ENCODE measurements at places on chromosomes 2 and 18.

DNA sequence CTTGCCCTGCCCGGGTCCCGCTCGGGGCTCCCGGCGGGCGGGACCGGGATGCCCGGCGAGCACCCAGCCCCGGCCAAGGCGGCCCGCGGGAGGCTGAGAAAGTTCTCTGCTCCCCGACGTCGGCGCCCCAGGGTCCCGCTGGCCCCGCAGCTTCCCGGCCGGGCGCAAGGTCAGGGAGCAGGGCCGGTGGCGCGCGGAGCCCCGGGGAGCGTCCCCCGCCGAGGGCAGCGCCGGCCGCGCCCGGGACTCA lies 331 bp downstream of the SERPINE2 start:
- DNase-seq: no peak

DNA sequence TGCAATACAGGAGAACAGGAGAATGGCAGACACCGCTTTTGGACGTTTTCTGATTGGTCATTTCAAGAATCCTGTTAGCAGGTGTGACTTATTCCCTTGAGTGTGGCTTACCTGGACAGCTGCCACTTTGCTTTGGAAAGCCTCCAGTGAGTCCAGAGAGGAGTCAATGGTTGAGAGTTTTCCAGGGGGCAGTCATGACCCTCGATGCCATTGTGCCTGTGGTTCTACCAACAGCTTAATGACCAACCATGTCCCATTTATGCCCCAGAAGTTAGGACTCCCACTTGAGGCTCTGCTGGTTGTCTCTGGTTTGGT lies 12.4 kb downstream of the IGFBP2 start:
- no peak for DNase-seq

GRCh38 chr18:78978349-78979055 lies 1.1 kb upstream of the SALL3 start:
- no peak for DNase-seq

DNA sequence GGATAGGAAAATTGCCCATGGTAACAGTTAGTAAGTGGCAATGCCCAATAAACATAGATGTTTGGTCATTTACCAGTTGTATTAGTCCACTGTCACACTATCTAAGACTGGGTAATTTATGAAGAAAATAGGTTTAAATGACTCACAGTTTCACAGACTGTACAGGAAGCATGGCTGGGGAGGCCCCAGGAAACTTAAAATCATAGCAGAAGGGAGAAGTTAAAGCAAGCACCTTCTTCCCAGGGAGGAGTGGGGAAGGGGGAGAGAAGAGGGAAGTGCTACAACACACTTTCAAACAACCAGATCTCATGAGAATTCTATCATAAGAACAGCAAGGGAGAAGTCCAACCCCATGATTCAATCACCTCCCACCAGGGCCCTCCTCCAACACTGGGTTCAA lies 23.4 kb downstream of the NR4A2 start:
- peak; percentile 3 for DNase-seq

DNA sequence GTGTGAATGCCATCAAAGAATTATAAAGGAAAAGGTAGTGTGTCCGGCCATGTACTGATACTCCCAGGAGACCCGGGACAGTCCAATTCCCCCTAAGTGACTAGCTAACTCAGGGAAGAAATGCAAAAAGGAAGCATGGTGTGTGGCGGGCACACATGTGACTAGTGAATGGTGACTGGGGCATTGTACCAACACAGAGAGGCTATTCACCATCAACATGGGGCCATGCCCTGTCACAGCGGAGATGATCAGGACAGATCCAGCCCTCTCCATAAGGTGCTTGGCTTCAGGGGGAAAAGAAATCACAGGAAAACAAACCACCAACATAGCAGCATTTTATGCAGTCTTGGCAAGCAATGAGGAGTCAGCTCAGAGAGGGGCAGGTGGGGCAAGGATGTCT lies 34.3 kb downstream of the FAM168B start:
- no peak for DNase-seq

DNA sequence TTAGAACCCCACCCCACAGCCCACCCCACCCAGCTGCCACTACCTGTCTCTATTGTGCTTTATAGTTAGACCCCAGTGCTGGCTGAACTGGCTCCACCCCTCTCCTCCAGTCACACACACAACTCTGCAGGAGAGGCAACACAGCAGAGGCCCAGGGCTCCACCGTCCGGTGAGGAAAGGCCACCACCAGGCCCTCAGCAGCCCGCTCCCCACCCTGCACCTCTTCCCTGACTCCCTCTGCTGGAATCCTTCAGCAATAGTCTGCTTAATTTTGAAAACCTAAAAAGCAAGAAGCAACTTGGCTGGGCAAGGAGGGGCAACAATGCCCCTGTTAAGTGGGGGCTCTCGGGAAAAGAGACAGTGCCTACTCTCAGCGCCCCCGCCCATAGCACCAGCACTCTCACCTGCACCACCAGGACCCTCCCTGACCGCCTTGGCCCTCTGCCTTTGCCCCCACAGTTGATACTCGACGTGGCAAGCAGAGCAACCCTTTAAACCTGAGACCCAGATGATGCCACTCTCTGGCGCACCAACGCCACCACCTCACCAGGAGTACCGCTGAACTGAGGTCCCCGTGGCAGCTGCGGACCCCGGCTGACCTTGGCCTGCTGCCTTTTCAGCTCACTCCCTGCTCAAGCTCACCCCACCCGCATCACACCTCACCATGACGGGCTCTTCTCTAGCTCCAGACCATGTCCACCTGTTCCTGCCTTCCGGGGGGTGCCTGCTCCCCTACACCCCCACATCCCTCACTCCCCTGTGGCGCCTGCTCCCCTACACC lies 45.7 kb downstream of the NDUFA10 start:
- no peak for DNase-seq

GRCh38 chr18:80033181-80034067 lies 810 bp upstream of the RBFA start:
- peak; percentile 3 for DNase-seq

DNA sequence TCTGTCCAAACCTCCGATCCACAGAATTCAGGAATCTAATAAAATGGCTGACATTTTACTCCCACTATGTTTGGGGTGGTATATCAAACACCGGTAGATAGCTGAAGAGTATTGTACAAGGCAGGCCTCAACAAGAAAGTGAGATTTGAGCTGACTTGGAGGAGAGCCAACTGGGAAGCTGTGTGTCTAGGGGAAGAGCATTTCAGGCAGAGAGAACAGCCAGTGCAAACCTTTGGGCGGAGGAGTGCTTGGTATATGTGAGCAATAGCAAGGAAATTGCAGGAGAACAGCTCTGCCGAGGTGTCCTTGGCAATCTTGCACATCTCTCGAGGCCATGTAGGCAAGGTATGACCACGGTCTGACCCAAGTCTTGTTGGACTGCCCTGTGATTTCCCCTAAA lies 1.8 kb upstream of the MERTK start:
- DNase-seq: no peak

DNA sequence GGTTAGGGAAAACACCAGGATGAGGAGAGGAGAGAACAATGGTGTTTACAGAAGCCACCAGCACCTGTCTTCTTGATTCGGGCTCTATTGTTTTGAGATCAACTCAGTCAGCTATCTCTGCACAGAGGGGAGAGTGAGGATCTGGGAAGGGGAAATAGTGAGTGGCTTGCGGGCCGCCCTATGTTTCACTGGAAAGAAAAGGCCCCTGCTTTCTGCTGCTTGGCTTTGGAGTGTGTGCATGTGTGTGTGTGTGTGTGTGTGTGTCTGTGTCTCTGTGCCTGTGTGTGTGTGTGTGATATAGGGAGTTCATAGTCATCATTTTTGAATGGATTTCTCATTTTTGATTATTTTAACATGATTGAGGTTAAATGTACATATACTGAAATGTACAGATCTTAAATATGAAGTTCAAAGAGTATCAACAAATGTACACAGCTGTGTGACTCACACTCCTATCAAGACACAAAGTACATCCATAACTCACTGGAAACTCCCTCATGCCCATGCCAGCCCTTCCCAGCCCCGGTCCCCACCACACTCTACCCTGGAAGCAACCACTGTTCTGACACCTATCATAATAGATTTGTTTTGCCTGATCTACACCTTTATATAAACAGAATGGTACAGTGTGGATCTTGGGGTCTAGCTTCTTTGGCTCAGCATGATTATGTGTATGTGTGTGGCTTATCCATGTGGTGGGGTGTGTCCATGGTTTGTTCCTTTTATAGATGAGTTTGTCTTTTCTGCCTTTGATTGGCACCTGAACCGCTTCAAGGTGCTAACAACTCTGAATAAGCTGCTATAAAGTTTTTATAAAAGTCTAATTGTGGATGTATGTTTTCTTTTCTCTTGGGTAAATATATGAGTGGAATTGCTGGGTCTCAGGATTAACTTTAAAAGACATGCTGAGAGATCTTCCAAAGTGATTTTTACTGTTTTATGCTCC lies 258.3 kb downstream of the SETBP1 start:
- DNase-seq: peak; percentile 6

GRCh38 chr2:239555571-239555905 lies 154.7 kb upstream of the HDAC4 start:
- DNase-seq: no peak

DNA sequence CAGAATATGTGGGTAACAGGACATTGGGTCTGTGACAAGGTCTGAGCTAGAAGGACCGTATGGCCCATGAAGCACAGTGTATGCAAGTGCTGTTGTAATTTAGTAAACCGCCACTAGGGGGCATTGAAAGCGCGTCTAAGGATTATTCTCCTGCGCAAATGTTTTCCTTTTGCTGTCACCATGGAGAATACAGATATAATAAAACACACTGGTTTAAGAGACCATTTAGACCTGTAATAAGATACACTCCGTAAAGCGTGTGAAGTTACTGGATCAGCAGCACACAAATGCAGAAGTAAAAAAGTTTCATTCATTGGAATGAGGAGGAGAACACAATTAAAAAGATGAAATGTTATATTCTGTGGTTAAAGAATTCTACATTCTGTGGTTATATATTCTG lies 272.4 kb downstream of the AGAP1 start:
- DNase-seq: peak; percentile 69

DNA sequence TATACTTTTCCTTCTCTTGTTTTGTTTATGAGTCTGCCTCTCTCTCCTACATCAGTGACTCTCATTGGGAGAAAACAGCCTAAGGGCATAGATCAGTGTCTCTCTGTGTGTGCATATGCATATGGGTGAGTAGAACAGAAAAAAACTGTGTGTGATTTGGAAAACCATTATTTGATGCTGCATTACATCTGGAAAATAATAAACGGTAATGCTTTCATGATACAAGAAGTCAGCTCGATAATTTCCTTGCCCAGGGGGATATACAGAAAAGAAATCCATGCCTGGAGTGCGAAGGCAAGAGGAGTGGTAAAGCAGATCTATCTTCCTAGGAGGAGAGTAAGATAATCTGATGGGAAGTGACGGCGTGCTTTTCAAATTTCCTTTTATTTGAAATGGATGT lies 221.5 kb upstream of the LYPD1 start:
- no peak for DNase-seq

DNA sequence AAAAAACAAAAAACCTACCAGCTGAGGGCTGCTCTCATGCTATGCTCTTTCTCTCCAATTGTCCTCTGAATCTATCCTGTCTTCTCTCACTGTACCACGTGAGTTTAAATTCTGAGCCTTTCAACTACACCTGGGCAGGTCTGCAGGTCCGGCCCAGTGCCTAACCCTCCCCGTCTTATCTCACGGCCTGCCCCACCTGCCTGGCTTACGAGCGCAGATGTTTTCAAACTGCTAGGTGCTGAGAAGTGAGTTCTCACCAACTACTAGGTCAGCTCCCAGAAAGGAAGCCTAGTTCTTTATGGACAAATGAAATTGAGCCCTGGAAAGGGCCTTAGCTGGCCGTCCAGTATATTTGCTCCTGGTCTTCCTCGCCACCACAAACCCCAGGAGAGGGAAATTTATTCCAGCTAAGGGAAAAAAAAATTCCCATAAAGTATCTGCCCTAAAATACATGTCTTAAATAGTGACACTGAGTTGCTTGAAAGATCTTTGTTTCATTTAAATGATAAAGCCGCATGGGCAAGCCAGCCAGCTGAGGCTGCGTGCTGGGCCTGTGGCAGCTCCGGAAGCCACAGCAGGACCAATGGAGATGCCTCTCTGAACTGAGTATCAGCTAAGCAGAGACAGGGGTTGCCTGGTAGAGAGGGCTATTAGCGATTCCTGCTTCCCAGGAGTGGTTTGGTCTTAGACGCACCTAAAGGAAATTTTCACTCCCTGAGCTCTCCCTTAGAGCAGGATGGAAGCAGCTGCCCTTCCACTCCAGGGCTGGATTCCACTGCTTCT lies 92.5 kb upstream of the NCK2 start:
- DNase-seq: no peak

DNA sequence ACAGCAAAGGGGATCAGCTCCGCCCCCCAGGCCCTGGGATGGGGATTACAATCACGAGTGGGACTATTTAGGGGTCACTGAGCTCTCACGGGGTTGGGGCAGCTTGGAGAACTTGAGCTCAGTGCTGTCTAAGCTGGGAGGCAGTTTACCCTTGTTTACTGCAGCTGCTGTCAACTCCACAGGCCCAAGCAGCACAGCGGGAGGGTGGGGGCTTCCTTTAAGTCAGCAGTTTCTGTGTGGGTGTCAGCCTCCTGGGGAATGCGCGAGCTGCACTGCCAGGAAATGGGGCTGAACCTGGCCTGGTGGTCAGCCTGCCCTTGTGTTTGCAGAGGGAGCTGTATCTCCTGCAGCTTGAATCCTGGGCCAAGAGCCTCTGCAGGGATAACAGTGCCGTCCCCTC lies 29.8 kb downstream of the TOGARAM2 start:
- DNase-seq: no peak

DNA sequence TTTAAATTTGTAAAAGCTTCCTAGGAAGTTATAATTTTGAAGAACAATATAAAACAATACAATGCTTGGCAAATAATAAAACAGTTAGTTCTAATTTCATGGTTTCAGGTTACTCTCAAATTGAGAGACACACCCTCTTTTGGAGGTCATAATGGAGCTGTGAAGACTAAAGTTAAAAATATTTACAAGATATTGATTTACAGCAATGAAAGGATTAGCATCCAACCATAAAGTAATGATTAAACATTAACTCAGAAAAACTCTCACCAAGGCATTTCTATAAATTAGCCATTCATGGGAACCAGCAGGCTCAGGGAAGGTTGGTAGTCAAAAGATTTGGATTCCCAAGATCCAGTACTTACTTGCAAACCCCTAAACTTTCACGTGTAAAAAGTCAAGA lies 6.4 kb downstream of the DPP4 start:
- no peak for DNase-seq

GRCh38 chr18:55421615-55422419 lies 166.2 kb downstream of the TCF4 start:
- no peak for DNase-seq

DNA sequence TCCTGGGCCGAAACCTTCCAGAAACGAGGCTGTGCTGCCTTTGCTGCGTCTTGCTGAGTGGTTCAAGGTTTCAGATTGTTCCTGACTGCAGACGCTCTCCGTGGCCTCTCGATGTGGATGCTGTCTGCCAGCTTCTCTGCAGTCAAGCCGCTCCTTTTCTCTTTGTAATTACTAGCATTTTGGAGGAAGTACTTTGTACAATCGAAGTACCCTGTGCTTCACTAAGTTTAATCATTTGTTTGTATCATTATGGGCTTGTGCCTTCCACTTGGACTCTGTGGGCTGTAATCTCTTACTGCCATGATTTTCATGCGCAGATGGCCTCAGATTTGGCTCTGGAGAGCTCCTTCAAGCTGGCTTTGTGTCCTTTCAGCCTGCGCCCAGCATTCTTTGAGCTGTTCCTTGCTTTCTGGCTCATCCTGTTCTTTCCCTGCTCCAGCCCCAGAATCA lies 49.3 kb downstream of the TRAF3IP1 start:
- DNase-seq: no peak

GRCh38 chr2:170878505-170878904 lies 50.5 kb upstream of the GORASP2 start:
- DNase-seq: no peak

GRCh38 chr2:220533485-220533884 lies 906.1 kb downstream of the SLC4A3 start:
- DNase-seq: peak; percentile 22

- DNase-seq: peak; percentile 92
Measured at GRCh38 chr2:218964041-218964771, 4.7 kb downstream of the CDK5R2 start.

All from NCI-H226 (cell line).